Nucleus accumbens (tissue), 56 donors: ENCODE measurements at places on chromosomes 6 and 20.

- no peak for DNase-seq
Observed at GRCh38 chr20:1569415-1569881, 11.9 kb upstream of the SIRPD start.

GRCh38 chr6:163263196-163263595 lies 151.3 kb upstream of the QKI start:
- no peak for DNase-seq

GRCh38 chr20:19284400-19285178 lies 72.1 kb downstream of the SLC24A3 start:
- DNase-seq: no peak

DNA sequence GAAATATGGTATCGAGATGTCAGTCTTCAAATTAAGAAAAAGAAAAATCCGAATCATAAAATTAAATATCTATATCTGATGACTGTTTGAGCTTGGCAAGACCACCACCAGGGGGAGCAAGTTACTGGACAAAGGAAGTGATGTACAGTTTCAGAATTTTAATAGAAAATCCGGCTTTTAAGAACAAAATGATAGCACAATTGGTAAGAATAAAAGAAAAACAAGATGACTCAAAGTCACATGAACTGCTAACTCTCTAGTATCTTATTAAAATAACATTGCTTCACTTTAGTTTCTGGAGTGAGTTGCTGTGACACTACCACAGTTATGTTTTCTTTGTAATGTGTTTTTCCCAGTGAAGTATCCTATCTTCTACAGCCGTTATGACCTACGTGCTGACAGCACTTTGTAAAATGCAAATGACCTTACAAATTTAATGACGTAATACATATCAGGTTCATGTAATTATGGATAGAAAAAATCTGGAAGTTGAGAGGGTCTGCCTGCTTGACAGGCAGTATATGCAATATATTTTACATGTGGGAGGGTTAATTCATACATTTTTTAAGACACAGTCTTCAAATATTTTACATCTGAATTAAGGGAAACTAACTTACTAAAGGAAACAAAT lies 405.3 kb upstream of the HS3ST5 start:
- no peak for DNase-seq

- no peak for DNase-seq
Observed at GRCh38 chr6:38580030-38580429, 59.7 kb downstream of the BTBD9 start.

GRCh38 chr20:3156811-3157619 lies 2.6 kb downstream of the FASTKD5 start:
- DNase-seq: no peak

DNA sequence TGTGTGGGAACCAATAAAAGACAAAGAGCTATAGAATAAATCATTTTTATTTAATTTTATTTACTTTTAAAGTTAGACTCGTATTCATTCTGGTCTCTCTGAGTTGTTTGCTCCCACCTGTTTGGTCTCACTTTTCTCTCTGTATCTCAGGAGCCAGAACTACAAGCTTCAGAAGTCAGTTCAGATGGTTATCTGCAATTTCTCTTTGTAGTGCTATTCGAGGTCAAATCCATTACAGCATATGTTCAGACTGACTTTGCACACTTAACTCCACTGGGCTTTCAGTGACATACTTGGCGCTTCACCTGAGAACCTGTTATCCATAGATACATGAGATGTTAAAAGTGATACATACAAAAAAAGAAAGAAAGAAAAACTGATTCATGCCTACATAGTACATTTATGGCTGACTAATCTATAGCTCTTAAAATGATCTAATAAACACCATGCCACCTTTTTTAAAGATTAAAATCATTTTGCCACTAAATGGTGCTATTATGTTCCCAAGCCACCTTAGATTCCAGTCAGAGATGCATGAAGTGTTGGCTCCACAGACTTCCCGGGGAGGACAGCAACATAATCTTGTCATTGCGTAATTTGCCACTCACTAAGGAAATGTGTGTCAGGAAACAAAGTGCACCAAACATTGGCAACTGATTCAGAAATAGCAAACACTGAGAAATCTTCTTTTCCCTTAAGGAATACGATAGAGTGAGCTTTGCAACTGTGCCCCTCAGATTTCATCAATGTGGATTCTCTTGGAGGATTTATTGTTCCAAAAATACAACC lies 396.7 kb downstream of the HACE1 start:
- DNase-seq: no peak

DNA sequence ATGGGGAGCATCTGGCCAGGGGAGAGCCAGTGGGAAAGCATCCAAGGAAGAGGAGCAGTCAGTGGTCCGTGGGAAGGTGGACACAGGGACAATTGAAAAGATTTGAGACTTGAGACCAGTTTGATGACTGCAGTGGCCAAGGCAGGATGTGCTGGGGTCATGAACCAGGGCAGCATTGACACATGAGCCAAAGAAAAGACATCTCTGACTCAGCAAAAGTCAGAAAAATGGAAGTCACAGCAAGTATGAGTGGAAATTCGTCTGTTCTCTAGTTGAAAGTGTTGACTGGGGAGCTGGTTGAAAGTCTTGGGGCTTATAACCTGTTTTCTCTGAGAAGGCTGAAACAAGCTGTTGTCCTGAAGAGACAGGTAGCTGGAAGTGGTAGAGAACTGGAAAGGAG lies 31.3 kb downstream of the RAB22A start:
- no peak for DNase-seq

GRCh38 chr6:14791526-14791925 lies 454.3 kb upstream of the JARID2 start:
- no peak for DNase-seq

DNA sequence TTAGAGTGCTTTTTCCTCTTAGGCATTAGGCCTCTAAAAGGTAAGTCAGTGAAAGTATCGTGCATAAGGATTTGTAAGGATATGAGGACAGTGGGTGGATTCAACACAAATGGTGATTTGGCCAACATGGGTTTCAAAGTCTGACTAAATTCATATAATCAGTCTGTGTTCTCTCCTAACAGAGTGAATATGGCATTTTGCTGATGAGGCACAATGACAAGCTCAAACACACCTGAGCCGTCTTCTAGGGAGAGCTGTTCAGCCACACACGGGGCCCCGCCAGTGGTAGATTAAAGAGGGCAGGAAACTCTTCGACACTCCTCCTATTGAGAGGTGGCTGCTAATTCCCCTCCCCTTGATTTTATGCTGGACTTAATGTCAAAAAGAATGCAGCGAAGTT lies 59.5 kb upstream of the PROKR2 start:
- DNase-seq: no peak

GRCh38 chr20:32358883-32359632 lies 927 bp downstream of the ASXL1 start:
- DNase-seq: peak; percentile 49

DNA sequence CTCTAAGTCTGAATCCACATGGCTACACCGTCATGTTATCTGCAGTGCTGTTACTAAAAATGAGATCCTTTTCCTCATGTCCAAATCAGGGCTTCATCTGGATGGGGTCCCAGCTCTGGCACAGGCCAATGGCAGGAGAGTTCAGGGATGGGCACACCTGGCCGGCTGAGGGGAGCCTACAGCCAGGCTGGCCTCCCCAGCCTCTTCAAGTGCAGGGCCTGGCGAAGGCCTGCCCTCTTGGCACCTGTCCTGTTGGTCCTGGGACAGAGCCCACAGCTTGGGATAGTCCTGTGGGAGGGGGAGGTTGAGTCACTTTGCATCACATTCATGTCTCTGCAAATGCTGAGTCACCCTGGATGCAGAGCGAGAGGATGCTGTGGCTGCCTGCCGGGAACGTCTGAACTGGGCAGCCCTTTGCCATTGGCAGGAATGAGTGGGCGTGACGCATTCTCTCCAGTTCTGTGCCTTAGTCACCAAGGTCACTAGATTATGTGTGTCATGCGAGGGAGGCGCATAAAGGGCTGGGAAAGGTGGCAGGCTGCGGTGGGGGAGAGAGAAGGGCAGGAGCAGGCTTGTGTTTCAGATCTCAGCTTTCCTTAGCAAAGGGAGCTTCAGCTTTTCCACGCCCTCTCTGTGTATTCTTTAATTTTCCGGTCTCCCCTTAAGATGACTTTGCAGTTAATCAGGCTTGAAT lies 223.2 kb upstream of the ECI2 start:
- DNase-seq: peak; percentile 28

DNA sequence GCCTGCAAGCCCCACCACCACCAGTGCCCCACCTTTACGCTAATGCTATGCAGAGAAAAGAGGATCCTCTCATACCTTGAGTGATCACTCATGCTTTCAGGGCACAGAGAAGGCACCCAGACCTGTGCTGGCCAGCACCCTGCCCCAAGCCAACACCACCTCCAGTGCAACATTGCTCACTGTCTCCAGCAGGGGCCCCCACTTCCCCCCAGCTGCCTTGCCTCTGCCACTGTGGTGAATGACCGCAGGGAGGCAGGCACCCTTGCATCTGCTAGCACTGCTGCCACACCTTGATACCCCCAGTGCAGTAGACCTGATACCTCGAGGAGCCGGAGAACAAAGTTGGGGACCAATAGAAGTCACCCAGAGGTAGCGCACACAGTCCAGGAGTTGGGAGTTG lies 139.2 kb upstream of the PLN start:
- DNase-seq: no peak

DNA sequence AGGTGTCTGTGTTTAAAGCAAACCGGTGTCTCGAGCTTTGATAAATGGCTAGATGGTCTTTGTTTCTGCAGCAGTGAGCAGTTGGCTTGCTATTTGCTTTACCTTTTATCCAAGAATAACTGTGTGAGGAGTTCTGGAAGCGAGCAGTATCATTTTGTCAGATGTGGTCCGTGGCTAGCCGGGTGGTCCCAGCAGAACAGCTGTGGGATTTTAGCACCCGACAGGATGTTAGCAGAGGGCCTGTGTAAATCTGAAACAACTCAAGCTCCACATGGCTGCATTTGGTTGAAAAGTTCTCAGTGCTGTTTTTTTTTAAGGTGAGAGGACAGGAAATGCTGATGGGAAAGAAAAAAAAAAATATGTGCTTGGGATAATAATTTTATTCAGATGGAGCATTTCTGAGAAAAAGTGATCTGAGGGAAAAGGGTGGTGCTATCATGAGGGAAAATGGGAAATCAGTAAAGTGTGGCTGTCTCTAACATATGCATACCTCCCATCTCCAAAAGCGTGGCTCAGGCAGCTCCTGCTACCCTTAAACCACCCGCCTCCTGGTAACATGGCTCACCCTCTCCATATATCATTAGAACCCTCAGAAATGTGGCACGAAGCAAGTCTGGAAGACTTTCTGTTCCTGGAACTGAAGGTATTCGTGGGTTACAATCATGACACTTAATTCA lies 215.4 kb downstream of the TSHZ2 start:
- no peak for DNase-seq

DNA sequence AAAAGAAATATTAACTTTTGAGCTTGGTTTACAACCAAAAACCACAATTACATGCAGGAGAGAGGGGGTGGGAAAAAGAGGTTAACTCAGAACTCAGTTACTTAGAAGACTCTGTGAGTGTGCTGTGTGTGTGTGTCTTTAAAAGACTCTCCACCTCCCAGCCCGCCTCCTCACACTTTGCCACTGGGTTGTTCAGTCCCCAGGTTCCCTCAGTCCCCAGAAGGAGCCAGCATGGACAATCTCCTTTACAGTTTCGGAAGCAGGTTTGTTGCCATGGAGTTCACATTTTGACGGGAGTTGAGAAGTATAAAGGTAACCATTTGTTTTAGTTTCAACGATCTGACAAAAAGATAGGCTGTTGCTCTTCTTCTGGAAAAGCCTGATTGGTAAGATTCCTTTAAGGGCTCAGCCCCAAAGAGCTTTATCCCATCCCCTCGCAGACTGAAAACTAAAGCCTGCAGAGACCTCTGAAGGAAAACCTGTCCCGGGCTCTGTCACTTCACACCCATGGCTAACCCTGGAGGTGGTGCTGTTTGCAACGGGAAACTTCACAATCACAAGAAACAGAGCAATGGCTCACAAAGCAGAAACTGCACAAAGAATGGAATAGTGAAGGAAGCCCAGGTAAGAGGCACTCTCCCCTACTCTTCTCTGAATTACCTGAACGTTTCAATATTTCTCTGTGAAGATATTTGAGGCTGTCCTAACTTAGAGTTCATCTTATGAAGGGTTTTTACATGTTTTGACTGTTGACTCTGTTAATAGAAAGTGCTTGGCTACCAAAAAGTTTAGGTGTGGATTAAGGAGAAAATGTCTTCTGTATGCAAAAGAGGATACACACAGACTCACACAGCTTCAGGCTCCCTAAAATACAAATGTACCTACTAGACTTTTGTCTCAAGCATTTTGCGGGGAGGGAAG lies at the start of gene SPTLC3:
TSS of gene SPTLC3 (plus strand) at position 212 of the 921 bp plus-strand sequence. CDS start at position 508, 296 bp downstream.
- no peak for DNase-seq

- no peak for DNase-seq
Observed at GRCh38 chr20:7723284-7723683, 217.0 kb downstream of the HAO1 start.

DNA sequence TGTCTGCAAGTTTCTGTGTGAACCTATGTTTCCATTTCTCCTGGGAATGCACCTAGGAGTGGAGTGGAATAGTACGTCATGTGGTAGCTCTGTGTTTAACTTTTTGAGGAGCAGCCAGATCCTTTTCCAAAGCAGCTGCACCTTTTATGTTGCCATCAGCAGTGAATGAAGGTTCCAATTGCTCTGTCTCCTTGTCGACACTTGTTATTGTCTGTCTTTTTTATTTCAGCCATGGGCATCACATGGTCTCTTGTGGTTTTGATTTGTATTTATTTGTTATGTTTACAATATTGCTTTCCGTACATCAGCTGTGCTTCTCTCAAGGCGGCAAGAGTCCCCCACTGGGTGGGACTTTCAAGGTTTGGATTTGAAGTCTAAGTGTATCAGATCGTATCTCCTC lies 33.9 kb upstream of the STX16 start:
- no peak for DNase-seq

DNA sequence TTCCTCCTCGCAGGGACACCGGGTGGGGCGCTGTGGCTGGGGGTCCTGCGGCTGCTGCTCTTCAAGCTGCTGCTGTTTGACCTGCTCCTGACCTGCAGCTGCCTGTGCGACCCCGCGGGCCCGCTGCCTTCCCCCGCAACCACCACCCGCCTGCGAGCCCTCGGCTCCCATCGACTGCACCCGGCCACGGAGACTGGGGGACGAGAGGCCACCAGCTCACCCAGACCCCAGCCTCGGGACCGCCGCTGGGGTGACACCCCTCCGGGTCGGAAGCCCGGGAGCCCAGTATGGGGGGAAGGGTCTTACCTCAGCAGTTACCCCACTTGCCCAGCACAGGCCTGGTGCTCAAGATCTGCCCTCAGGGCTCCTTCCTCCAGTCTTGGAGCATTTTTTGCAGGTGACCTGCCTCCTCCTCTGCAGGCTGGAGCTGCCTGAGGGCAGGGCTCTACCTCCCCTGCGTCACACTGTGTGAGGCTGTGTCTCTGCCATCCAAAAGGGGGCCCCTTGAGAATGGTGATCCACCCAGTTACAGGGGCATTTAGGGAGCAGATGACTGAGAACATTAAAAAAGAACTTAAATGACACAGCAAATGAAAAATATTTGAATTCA lies 3.9 kb upstream of the CNPY3 start:
- DNase-seq: no peak

GRCh38 chr6:13681305-13682061 lies 30.2 kb downstream of the RANBP9 start:
- DNase-seq: no peak

DNA sequence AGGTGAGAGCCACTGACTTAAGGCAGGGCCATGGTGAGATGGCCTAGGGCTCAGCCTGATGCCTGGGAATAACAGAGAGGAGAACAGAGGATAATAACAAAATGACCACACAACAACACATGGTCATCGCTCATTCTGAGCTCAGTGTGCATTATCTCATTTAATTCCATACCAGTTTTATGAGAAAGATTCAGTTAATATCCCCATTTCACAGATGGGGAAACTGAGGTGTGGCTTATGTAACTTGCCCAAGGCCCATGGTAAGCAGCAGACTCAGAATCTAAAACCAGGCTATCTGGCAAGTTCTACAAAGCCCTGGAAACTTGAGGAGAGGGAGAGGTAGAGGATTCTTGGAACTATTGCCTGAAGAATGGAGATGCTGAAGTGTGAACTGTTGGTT lies 200.9 kb upstream of the PMEPA1 start:
- no peak for DNase-seq
